ENCODE measurements at places on chromosomes 3 and 15. TPM values are rescaled to one million over a fixed set of nuclear protein-coding genes. Genes with fewer than 3 reads are reported as not detected.

Gene CAV3
- total RNA-seq, result not detected

Gene CCPG1
- 57.7 TPM for total RNA-seq

Gene IGSF10
- under 0.01 TPM for total RNA-seq

Gene VGLL3
- 88.2 TPM for total RNA-seq

Gene CLDN11
- total RNA-seq, result 225 TPM

Gene SLC24A5
- not detected for total RNA-seq

Gene VWA5B2
- not detected for total RNA-seq

Gene RTP4
- total RNA-seq, result 0.58 TPM

Gene ISLR2
- total RNA-seq, result under 0.01 TPM

Gene CAMK1
- total RNA-seq, result 34.4 TPM

Gene LSMEM2
- not detected for total RNA-seq

Gene NTRK3
- total RNA-seq, result 3.1 TPM

Gene PPCDC
- total RNA-seq, result 9.0 TPM

Gene AHSG
- not detected for total RNA-seq

Gene IGDCC3
- not detected for total RNA-seq

Gene MYLK
- total RNA-seq, result 46.6 TPM

Gene ARPIN
- total RNA-seq, result 7.6 TPM

Gene POLQ
- 11.3 TPM for total RNA-seq

Gene SLC6A20
- not detected for total RNA-seq

Gene CDHR4
- not detected for total RNA-seq

Gene RHCG
- total RNA-seq, result under 0.01 TPM

Gene THAP10
- 3.4 TPM for total RNA-seq

Gene MKRN2OS
- total RNA-seq, result not detected

Gene PHC3
- 25.4 TPM for total RNA-seq

Gene OIP5
- 2.3 TPM for total RNA-seq

Gene CPNE4
- not detected for total RNA-seq

Gene ZNF660
- 3.1 TPM for total RNA-seq

Gene NEDD4
- 32.1 TPM for total RNA-seq

Gene MASP1
- 6.2 TPM for total RNA-seq

Gene NPAP1
- not detected for total RNA-seq

Gene ARGFX
- total RNA-seq, result not detected

Gene C3orf18
- total RNA-seq, result 22.0 TPM

Gene KBTBD12
- total RNA-seq, result not detected

Gene SIDT1
- 0.28 TPM for total RNA-seq

Gene FSTL1
- 2,112 TPM for total RNA-seq

All from regular cardiac myocyte (primary cell).